NCI-H1105 (cell line): ENCODE measurements at places on chromosomes 7 and 10.

DNA sequence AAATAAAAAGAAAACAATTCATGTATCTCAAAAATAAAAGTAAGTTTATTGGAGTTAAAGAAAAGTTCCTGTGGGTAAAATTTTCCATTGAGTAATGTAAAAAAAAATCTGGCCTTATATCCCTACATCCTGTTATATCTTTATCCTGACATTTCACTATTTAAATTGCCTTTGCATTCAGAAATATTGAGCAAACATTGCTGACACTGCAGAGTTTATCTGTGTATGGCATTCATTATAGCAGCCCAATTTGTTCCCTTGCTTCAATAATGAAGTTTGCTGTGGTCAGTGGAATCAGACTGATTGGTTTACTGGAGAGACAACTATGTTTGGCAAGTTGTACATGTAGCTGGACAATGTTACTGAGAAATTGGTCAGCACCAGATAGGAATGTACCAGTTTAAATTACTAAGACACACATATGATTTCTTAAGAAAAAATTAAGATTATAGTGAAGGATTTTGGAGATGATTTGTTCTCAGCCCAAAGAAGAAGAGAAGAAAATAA lies 271.7 kb downstream of the ANKRD7 start:
- no peak for DNase-seq

- no peak for DNase-seq
Measured at GRCh38 chr10:77297393-77297739, 340.2 kb downstream of the KCNMA1 start.

DNA sequence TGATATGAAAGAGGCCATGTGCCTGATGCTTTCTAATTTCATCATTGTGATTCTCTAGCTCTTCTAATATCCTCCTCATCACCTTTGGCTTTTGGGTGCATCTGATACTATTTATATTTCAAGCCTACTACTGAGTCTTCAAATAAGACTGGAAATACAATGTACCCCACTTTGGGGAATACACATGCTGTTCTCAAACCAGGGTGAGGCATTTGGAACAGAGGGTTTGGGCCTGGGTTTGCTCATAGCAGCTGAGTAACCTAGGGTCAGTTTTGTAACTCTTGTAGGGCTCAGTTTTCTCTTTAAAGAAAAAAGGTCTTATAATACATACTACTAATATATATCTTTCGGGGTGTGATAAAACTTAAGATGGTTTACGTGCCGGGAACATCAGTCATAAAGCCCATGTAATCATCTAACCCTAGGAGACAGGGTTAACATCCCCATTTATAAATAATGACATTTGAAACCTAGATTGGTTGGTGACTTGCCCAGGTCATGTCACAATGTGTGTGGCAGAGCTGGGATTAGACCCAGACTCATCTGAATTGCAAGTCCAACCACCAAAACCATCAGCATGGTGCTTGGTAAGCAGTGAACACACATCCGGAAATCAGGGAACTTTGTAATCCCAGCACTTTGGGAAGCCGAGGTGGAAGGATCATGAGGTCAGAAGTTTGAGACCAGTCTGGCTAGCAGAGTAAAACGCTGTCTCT lies 23.0 kb downstream of the AKR1B15 start:
- DNase-seq, result no peak

DNA sequence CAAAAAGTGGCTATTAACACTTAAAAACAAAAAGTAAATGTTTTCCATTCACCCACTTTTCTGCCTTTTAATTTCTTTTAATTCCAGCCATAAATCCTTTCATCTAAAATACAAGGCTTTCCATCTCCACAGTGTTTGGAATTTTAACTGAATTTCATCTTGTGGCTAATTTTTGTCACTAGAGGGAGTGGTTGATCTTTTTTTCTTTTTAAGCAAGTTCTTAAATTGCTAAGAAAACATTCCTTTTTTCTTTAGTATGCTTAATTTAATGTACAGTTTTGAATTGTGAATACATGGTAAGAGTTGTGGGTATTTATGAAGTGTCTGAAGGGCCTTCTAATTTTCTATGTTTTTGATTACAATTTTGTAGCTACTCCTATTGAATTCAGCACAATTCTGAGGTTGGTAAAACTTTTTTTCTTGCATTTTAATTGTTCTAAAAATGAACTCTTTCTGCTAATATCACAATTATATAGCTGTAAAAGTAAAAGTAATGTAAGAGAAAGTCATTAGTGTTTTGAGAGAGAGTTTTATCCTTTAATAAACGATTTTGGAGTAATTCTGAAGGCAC lies 54.9 kb upstream of the ANK3 start:
- no peak for DNase-seq

- no peak for DNase-seq
Measured at GRCh38 chr10:73871295-73872189, 2.8 kb downstream of the CAMK2G start.
